ENCODE measurements at places on chromosomes 7 and 10. TPM values are rescaled to one million over a fixed set of nuclear protein-coding genes. Genes with fewer than 3 reads are reported as not detected.

- DNase-seq, result no peak
Measured at GRCh38 chr7:66110856-66111255, 3.8 kb upstream of the CRCP start.

Gene TRIM73
- total RNA-seq, result 3.9 TPM

Gene ZPBP
- total RNA-seq, result not detected

DNA sequence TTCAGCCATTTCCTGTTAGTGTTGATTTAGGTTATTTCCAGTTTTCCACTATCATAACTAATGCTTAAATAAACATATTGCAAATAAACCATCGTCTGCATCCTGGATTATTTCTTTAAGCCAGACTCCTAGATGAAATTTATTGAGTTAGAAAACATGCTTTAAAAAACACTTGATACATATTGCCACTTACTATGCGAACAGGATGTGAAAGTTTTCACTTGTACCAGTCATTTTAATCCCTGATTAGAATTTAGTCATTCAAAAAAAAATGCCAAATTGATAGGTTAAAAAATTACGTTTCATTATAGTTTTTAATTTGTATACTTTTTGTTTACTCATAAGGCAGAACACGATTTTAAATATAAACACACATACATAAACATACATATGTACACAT lies 309.6 kb downstream of the RNLS start:
- no peak for DNase-seq

- DNase-seq, result no peak
Measured at GRCh38 chr7:76423666-76424412, 911 bp upstream of the ZP3 start.

DNA sequence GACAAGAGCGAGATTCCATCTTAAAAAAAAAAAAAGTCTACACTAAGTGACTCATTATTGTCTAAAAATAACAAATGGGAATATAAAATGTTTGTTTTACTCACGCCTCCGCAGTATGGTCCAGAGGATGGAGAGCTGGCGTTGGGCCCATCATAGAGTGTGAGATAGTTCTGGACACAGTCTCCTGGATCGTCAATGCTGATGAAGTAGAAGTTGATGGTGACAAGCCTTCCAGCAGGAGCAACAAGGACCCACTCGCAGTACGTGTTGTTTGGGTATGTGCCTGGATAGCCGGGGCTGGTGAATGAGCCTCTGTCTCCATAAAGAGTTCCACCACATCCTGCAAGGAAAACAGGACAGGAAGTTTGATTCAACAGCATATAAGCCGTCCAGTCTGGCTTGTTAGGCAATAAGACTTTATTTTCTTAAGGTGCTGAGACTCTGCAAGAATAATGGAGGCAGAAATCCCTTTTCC lies 11.5 kb upstream of the RSU1 start:
- DNase-seq, result no peak

Gene C10orf67
- 1.5 TPM for total RNA-seq

Gene GRM8
- total RNA-seq, result not detected

Gene HECW1
- total RNA-seq, result not detected

DNA sequence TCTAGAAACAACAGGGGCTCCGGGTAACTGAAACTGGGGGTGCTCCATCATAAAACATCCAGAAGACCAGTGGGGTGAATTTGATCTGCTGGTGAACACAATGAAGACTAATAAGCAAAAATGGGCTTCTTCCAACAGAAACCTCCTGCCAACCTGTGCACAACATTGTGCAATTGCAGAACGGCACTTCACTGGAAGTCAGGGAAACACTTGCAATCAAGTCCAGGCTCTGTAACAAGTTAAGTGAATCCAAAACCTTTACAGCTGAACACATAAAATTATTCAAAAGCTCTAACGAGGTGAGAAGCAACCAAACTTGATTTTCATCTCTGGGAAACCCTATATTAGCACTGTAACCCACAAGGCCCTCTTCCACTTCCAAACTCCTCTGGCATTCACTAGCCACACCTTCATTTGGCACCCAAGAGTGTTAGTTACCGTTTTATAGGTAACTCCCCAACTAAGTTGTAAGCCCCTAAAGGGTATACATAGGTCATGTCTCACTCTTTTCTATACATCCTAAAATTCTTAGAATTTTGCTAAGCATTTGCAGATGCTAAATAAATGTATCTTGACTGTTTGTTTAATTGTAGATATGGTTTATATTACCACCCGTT lies 22.0 kb downstream of the IMMP2L start:
- DNase-seq, result no peak

GRCh38 chr10:131812736-131813604 lies 87.8 kb upstream of the PPP2R2D start:
- no peak for DNase-seq

DNA sequence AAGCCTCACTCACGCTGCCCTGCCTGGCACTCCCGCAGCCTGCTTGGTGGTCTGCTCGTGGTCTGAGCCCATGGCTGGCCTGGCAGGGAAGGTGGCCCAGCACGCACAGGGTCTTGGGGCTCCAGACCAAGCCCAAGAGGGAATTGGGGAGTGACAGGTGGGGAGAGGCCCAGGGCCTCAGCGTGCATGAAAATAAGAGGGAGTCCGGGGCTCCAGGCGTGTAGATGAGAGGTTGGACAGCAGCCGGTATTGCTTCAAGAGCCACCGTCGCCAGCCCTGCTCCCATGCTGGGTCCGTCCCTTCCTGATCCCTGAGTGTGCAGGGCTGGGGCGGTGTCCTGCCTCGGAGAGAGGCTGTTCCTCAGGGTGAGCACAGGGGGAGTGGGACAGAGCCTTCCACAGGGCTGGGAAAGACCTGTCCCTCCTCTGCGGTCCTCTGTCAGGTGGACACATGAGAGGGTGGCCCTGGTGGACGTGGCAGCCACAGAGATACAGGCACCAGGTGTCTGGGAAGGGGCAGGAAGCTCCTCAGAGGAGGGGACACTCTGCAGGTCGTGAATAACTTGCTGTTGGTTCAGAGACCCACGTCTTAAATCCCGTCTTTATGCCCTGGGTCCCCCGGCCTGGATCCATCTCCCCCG lies 113.1 kb downstream of the INPP5A start:
- DNase-seq, result no peak

DNA sequence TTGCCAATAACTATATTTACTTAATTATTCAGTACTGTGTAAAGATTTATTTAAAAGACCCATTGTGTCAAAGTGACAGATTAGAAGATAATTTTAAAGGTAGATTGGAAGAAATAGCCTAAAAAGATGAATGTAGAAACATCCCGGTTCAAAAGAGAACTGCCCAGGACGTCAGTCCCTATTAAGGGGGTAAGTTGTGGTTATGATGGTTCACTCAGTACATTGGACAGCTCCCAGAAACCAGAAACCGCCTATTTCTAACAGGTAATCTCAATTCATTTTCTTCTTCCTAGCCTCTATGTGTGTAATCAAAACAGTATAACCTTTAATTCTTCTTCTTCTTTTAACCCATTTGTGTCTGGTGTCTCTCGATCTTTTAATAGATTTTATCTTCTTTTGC lies 1.5 kb upstream of the FERD3L start:
- DNase-seq, result no peak

GRCh38 chr7:99734987-99735386 lies at the start of gene CYP3A7:
TSS of gene CYP3A7 (minus strand) at chr7:99735196. CDS start at chr7:99735093, 103 bp downstream.
- DNase-seq, result no peak

GRCh38 chr10:132645630-132646442 lies 108.2 kb downstream of the INPP5A start:
- no peak for DNase-seq

DNA sequence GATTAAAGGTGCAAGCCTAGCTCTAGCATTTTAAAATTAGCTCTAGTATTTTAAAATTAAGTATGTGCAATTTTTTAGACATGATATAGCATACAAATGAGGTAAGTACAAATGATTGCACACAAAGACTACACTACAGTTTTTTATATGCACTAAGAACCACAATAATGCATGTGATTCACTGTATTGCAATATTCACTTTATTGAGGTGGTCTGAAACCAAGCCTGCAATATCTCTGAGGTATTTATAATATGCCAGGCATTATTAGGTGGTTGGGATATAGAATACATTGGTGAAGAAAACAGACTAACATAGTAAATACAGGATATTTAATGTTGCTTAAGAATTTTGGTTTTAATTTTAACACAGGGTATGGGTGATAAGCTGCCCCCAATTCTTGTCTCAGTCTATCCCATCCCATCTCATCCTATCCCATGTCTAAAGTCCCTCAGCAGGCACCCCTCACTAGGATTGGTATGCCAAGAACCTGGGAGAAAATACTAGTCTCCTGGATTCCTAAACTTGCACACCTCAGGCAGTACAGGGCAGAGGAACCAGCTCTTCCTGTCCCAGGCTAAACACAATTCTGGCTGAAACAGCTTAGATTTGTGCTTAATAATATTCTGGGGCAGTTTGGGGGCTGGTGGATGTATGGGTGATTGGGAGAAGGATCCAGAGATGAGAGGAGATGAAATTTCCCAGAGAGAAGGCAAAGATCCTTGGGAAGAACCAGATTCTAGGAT lies 90.4 kb downstream of the HIPK2 start:
- no peak for DNase-seq
